ENCODE measurements at places on chromosomes 16 and 17. TPM values are rescaled to one million over a fixed set of nuclear protein-coding genes. Genes with fewer than 3 reads are reported as not detected.
A peak's percentile ranks its signal among the peaks of the same experiment; 100 is the strongest.

GRCh38 chr17:60086818-60087591 lies 8.3 kb upstream of the HEATR6 start:
- H3K36me3 ChIP-seq, result no peaks in the 10 kb centered on the region
- DNase-seq, result no peak
- H3K27me3 ChIP-seq, result no peaks in the 10 kb centered on the region

DNA sequence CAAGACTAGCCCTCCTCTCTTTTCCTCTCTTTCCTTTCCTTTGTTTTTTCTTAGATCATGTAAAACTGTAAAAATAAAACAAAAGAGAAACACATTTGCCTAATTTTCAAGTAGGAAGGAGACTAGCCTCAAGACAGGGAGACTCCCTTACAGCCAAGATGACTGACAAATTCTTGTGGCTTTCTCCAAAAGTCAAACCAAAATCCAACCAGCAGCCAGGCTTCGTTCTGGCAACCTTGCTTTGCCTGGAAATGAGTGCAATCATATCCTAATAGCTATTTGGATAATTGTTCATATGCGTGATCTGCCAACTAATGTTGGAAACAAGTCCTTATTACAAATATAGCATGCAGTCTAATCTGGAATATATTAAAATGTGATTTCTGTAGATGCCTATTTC lies 868.9 kb upstream of the SOX9 start:
- DNase-seq, result no peak
- no peaks in the 10 kb centered on the region for H3K27me3 ChIP-seq
- no peak overlapping the region for H3K4me3 ChIP-seq
- H3K27ac ChIP-seq, result no peak overlapping the region

- no peak overlapping the region for H3K27ac ChIP-seq
- H3K27me3 ChIP-seq, result peaks cover 13% of the 10 kb centered on the region
- peaks cover 36% of the 10 kb centered on the region for H3K4me1 ChIP-seq
- peak; percentile 61 for DNase-seq
- H3K4me3 ChIP-seq, result peak overlapping the region; percentile 93
- no peaks in the 10 kb centered on the region for H3K36me3 ChIP-seq
Measured at GRCh38 chr16:22373662-22374310, 633 bp downstream of the CDR2 start.

DNA sequence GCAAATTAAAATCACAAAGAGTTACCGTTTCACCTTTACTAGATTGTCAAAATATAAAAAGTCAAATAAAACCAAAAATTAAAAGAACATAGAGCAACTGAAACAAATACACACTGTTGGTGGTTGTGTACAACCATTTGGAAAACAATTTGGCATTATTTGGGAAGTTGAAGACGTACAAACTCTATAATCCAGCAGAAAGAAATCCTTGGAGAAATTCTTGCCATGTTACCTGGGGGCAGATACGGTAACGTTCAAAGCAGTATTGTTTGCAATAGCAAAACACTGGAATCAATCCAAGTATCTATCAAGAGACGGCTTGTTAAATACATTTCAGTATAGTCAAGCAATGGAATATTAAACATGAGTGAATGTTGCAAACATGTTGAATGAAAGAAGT lies 56.7 kb downstream of the TBX4 start:
- H3K36me3 ChIP-seq, result no peaks in the 10 kb centered on the region
- DNase-seq, result no peak
- no peaks in the 10 kb centered on the region for H3K4me1 ChIP-seq
- H3K4me3 ChIP-seq, result no peak overlapping the region

CSH1 gene
- not detected for total RNA-seq

ADAD2 gene
- total RNA-seq, result 1.5 TPM

- H3K27me3 ChIP-seq, result no peaks in the 10 kb centered on the region
- H3K36me3 ChIP-seq, result no peaks in the 10 kb centered on the region
- no peak for DNase-seq
- H3K4me3 ChIP-seq, result no peak overlapping the region
- H3K4me1 ChIP-seq, result no peaks in the 10 kb centered on the region
Measured at GRCh38 chr17:17107891-17108431, 65.7 kb downstream of the MPRIP start.

GRCh38 chr17:45342871-45343526 lies 26.2 kb upstream of the MAP3K14 start:
- H3K27ac ChIP-seq, result no peak overlapping the region
- no peak for DNase-seq
- H3K4me1 ChIP-seq, result peaks cover 14% of the 10 kb centered on the region
- no peaks in the 10 kb centered on the region for H3K36me3 ChIP-seq
- H3K27me3 ChIP-seq, result no peaks in the 10 kb centered on the region

All from GM23338 (cell line).